ENCODE measurements at places on chromosomes 5 and 9. TPM values are rescaled to one million over a fixed set of nuclear protein-coding genes. Genes with fewer than 3 reads are reported as not detected.

Gene NMUR2
- total RNA-seq, result not detected

Gene NSG2
- not detected for total RNA-seq

Gene S1PR3
- 3.1 TPM for total RNA-seq

Gene CDKN2B-AS1
- not detected for total RNA-seq

Gene LPAR1
- 29.3 TPM for total RNA-seq

Gene ZFP37
- 1.1 TPM for total RNA-seq

Gene FBP2
- not detected for total RNA-seq

Gene HTR1A
- not detected for total RNA-seq

Gene DMGDH
- total RNA-seq, result not detected

Gene TLN1
- 134 TPM for total RNA-seq

Gene NKD2
- total RNA-seq, result 9.4 TPM

Gene SOX30
- total RNA-seq, result not detected

Gene MAMDC2
- 11.2 TPM for total RNA-seq

Gene SMIM23
- total RNA-seq, result not detected

Gene LECT2
- not detected for total RNA-seq

Gene ADAMTSL1
- 3.6 TPM for total RNA-seq

Gene APBA1
- 5.1 TPM for total RNA-seq

Gene OR1Q1
- not detected for total RNA-seq

Gene AGTPBP1
- total RNA-seq, result 15.1 TPM

Gene COL27A1
- 16.1 TPM for total RNA-seq

Gene CTNNAL1
- 15.1 TPM for total RNA-seq

Gene MSMP
- not detected for total RNA-seq

All from lower leg skin (tissue), 4 donors.